Muscle of back (tissue), 13 donors: ENCODE measurements at places on chromosomes 3 and 15.

- DNase-seq: no peak
Measured at GRCh38 chr15:99473981-99474906, 91.5 kb upstream of the MEF2A start.

DNA sequence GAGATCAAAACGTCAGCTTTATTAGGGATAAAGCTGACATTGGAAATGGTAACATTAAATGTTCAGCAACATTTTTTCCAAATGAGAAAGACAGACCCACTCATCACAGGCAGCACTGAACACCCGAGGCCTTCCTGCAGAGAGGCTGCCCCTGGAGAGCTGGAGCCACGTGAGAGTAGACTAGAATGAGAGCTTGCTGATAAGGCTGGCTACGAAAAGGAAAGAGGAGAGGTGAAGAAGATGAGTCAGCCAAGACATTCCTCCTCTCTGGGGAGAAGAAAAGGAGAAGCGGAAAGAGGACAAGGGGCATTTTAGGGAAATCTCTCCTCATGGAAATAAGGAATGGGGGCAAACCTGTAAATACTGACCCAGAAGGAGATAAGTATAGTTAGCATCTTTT, 7.3 kb downstream of the CYP19A1 start:
- DNase-seq: no peak

DNA sequence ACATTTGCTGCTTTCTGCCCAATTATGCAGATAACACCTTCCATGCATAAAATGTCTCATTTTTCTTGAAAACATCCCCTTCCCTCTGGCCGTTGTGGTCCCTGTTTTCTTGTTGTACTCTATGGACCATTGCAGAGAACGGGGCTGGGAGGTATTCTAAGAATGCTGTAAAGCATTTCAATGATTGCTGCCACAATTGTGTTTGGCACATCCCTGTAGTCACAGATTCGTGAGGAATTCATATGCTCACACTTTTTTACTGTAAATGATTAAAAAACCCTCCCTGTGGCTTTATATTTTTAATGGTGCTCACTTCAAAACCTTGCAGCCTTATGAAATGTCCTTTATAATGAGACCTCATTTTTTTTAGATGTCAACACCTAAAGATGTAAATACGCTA, 207.2 kb upstream of the GBE1 start:
- DNase-seq: no peak

- DNase-seq: no peak
Measured at GRCh38 chr3:41288785-41289184, 89.5 kb downstream of the CTNNB1 start.

DNA sequence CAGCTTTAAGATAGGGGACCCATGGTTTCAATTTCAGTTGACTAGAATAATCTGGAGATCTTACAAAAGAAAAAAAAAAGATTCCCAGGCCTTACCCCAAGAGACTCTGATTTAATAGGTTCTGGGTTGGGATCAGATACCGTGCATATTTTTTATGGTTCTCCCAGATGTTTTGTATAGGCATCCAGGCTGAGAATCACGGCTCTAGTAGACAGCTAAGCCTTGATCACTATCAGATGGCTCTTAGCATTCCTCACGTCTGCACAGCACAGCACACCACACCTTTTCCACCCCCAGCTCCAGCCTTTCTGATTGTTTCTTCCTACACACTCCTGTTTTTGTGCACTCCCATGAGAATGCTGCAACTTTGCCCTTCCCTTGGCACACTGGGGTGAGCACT, 40.8 kb downstream of the TMEM45A start:
- DNase-seq: no peak
